IMR-90 (cell line): ENCODE measurements at places on chromosomes 12 and 14. TPM values are rescaled to one million over a fixed set of nuclear protein-coding genes. Genes with fewer than 3 reads are reported as not detected.

Gene FLVCR2
- 0.94 and 1.0 TPM in 2 replicates for polyA plus RNA-seq

GRCh38 chr14:90827919-90828610, 11.8 kb upstream of the TTC7B start:
- H3K4me3 ChIP-seq, result peak overlapping the region; percentile 41
- H3K36me3 ChIP-seq, result no peaks in the 10 kb centered on the region
- DNase-seq, result peak; percentile 76
- H3K27ac ChIP-seq, result no peak overlapping the region; the same call in 1 of the 2 replicates
- peaks cover 4% of the 10 kb centered on the region; the same call in 1 of the 2 replicates for H3K27me3 ChIP-seq

GRCh38 chr12:68349220-68349621, 17.1 kb upstream of the MDM1 start:
- H3K36me3 ChIP-seq, result no peaks in the 10 kb centered on the region
- DNase-seq, result peak; percentile 22
- H3K4me3 ChIP-seq, result no peak overlapping the region
- H3K4me1 ChIP-seq, result peaks cover 17% of the 10 kb centered on the region
- peaks cover 10% of the 10 kb centered on the region for H3K27me3 ChIP-seq

GRCh38 chr12:26554332-26554731, 278.7 kb downstream of the ITPR2 start:
- H3K27ac ChIP-seq, result no peak overlapping the region
- DNase-seq, result no peak
- no peaks in the 10 kb centered on the region; the same call in 1 of the 2 replicates for H3K36me3 ChIP-seq
- no peak overlapping the region for H3K4me3 ChIP-seq

Gene RFX4
- not detected in 2 replicates for polyA plus RNA-seq

DNA sequence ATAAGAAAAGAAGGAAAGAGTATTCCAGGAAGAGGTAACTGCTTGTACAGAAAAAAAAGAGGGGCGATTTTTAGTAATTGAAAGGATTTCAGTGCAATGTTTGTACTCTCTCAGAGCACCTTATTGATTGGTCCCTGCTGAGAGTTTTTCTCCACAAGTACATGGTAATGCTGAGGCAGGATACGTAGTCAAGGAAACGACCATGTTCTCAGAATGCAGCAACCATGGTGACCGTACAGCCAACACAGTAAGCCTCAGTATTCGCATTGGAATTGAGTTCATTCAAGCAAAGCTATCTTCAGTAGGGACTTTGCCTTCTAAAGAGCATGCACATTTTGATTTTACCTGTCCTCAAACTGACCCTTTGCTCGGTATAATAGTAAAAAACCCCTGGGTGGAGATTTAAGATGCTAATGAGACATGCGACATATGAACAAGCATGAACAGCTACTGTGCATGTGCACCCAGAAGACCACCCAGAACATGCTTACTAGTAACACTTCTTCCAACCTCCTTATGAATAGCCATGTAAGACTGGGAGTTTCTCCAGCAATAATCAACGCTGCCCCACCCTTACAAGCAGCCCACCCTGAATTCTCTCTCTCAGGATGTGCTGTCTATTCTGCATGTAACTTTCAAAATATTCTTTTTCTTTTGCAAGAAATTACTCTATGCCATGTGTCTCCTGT, 6.2 kb upstream of the SLC41A2 start:
- no peak for DNase-seq
- no peaks in the 10 kb centered on the region for H3K36me3 ChIP-seq
- H3K4me1 ChIP-seq, result peaks cover 6% of the 10 kb centered on the region
- H3K4me3 ChIP-seq, result no peak overlapping the region
- H3K27me3 ChIP-seq, result peaks cover 23% of the 10 kb centered on the region

DNA sequence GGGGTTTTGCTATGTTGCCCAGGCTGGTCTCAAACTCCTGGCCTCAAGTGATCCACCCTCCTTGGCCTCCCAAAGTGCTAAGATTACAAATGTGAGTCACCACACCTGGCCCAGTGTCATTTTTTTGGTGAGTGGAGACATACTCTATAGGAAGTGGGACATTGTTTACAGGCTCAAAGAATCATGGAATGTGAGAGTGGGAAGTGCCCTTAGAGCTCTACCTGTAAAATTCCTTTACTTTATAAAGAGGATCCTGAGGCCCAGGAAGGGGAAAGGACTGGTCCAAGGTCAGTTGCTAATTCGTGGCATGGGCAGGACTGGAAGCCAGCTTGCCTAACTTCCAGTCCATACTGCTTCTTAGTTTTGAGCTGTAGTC, 8.7 kb upstream of the ADCK1 start:
- H3K4me1 ChIP-seq, result no peaks in the 10 kb centered on the region
- no peaks in the 10 kb centered on the region for H3K36me3 ChIP-seq
- DNase-seq, result no peak
- H3K27me3 ChIP-seq, result peaks cover 4% of the 10 kb centered on the region; the same call in 1 of the 2 replicates

GRCh38 chr12:1773937-1774655, 46.3 kb upstream of the LRTM2 start:
- H3K27ac ChIP-seq, result no peak overlapping the region
- no peak overlapping the region for H3K4me3 ChIP-seq
- peak; percentile 11 for DNase-seq
- peaks cover 18% of the 10 kb centered on the region for H3K4me1 ChIP-seq
- H3K27me3 ChIP-seq, result no peaks in the 10 kb centered on the region

- H3K36me3 ChIP-seq, result no peaks in the 10 kb centered on the region
- H3K4me3 ChIP-seq, result no peak overlapping the region
- no peaks in the 10 kb centered on the region; the same call in 1 of the 2 replicates for H3K27me3 ChIP-seq
- DNase-seq, result peak; percentile 81
- H3K4me1 ChIP-seq, result peaks cover 15% of the 10 kb centered on the region; the same call in 1 of the 2 replicates
- peak overlapping the region; percentile 21; the same call in 1 of the 2 replicates for H3K27ac ChIP-seq
Measured at GRCh38 chr14:101475456-101476257, 85.6 kb upstream of the DIO3 start.

Gene SLC6A12
- polyA plus RNA-seq, result not detected in 2 replicates

DNA sequence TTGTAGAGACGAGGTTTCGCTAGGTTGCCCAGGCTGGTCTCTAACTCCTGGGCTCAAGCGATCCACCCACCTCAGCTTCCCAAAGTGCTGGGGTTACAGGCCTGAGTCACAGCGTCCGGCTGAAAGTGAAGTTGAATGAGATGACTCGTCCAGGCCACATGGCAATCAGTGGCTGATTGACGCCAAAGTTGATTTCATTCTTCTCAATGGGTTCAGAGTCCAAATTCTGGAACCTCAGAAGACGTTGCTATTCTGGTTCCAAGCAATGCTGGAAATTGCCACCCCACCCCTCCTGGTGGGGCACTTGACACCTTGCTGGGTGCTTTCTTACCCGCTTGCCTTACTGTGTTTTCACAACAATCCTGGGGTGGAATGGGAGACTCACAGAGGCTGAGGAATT, 14.9 kb downstream of the ABCB9 start:
- H3K4me3 ChIP-seq, result no peak overlapping the region
- no peak overlapping the region for H3K27ac ChIP-seq
- DNase-seq, result peak; percentile 72
- H3K27me3 ChIP-seq, result no peaks in the 10 kb centered on the region
- no peaks in the 10 kb centered on the region for H3K36me3 ChIP-seq

GRCh38 chr14:98181241-98181640, 1090.8 kb downstream of the BCL11B start:
- H3K4me1 ChIP-seq, result no peaks in the 10 kb centered on the region
- H3K36me3 ChIP-seq, result no peaks in the 10 kb centered on the region
- H3K4me3 ChIP-seq, result no peak overlapping the region

Gene DAO
- not detected in 2 replicates for polyA plus RNA-seq

- no peak for DNase-seq
- no peaks in the 10 kb centered on the region for H3K27me3 ChIP-seq
- H3K36me3 ChIP-seq, result peaks cover 45% of the 10 kb centered on the region
Measured at GRCh38 chr14:31113794-31114193, 87.6 kb upstream of the STRN3 start.

- no peak for DNase-seq
- H3K4me3 ChIP-seq, result no peak overlapping the region
- no peaks in the 10 kb centered on the region for H3K4me1 ChIP-seq
- no peaks in the 10 kb centered on the region for H3K36me3 ChIP-seq
- H3K27me3 ChIP-seq, result no peaks in the 10 kb centered on the region
Measured at GRCh38 chr14:23793532-23793931, 157.4 kb downstream of the DHRS2 start.

GRCh38 chr12:116380108-116380507, 102.6 kb upstream of the MED13L start:
- peaks cover 35% of the 10 kb centered on the region for H3K4me1 ChIP-seq
- H3K27me3 ChIP-seq, result no peaks in the 10 kb centered on the region
- no peak for DNase-seq
- no peaks in the 10 kb centered on the region for H3K36me3 ChIP-seq

GRCh38 chr12:102781117-102781516, 135.9 kb downstream of the PAH start:
- H3K27me3 ChIP-seq, result no peaks in the 10 kb centered on the region
- no peaks in the 10 kb centered on the region for H3K4me1 ChIP-seq
- DNase-seq, result no peak
- H3K4me3 ChIP-seq, result no peak overlapping the region
- no peak overlapping the region for H3K27ac ChIP-seq

Gene REP15
- polyA plus RNA-seq, result 0.48 and 0.75 TPM in 2 replicates

Gene ZBTB42
- polyA plus RNA-seq, result 2.3 and 3.6 TPM in 2 replicates

- no peaks in the 10 kb centered on the region for H3K36me3 ChIP-seq
- peak; percentile 84 for DNase-seq
- peaks cover 49% of the 10 kb centered on the region for H3K27me3 ChIP-seq
- peaks cover 7% of the 10 kb centered on the region for H3K4me1 ChIP-seq
- no peak overlapping the region for H3K27ac ChIP-seq
- H3K4me3 ChIP-seq, result no peak overlapping the region
Measured at GRCh38 chr14:22432348-22432976, 156.6 kb downstream of the DAD1 start.

DNA sequence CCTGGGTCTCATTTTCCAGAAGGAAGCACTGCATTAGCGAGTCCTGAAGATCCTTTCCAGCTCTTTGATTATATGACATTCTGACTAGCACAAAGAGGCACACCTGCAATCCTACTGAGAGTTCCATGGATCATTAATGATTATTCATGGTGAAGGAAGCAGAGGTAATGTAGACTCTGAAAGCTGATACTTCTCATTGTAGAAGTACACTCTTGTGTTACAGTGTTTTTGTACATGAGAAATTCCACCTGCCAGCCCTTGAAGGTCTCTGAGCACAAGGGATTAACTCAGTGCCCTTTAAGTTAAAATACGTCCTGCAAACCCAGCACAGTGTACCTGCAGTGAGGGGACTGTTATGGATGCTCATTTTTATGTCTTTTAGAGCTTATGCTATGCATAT, 558.8 kb upstream of the FBXO33 start:
- H3K27me3 ChIP-seq, result no peaks in the 10 kb centered on the region
- DNase-seq, result no peak
- no peaks in the 10 kb centered on the region for H3K4me1 ChIP-seq
- H3K4me3 ChIP-seq, result no peak overlapping the region
- no peaks in the 10 kb centered on the region for H3K36me3 ChIP-seq

GRCh38 chr12:30384976-30385375, 310.7 kb downstream of the IPO8 start:
- H3K27me3 ChIP-seq, result no peaks in the 10 kb centered on the region
- no peaks in the 10 kb centered on the region for H3K36me3 ChIP-seq
- no peak overlapping the region for H3K4me3 ChIP-seq
- no peak for DNase-seq

Gene PROX2
- not detected in 2 replicates for polyA plus RNA-seq

- H3K27me3 ChIP-seq, result no peaks in the 10 kb centered on the region
- H3K36me3 ChIP-seq, result no peaks in the 10 kb centered on the region
- DNase-seq, result no peak
- H3K4me1 ChIP-seq, result no peaks in the 10 kb centered on the region
Measured at GRCh38 chr14:57085801-57086200, 182.9 kb downstream of the EXOC5 start.
